ENCODE measurements at places on chromosomes 11 and 22.

DNA sequence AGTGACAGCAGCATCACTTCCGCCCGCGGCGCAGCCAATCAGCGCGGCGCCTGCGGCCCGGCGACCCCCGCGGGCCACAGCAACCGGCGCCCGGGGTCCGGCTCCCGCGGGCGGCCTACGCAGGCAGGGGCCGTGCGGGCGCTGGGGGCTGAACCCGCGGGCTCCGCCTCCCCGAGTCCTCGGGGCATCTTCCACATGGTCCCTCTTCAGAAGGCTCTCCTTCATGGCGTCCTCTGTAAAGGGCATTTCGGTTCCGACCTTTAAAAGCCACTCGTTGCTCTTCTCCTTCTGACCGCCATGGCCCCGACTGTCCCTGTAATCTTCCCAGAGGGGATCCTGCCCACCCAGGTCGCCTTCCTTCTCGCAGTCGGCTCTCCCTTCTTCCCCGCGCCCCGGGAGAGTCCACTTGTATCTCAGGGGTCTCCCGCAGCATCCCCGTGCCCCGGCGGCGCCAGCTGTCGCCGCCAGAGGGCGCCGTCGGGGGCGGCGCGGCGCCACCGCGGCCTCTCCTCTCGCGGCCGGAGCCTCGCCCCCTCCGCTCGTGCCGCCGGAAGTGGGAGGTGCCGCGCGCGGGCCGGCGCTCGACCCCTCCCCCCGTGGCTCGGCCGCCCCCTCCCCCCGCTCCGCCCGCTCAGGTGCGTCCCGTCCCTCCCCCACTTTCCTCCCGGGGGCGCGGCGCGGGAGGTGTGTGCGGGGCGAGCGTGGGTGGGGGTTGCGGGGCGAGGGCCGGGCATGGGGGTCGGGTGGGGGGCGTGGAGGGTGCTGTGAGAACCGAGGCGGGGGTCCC lies at the start of gene RNF214:
Gene RNF214 (plus strand): TSS at position 580 of the 787 bp plus-strand sequence. CDS start 1,602 bp downstream, outside the sequence.
- DNase-seq: peak; percentile 76
- peak within 1 kb of the TSS; percentile 91 for H3K4me3 ChIP-seq
- H3K27ac ChIP-seq: peak within 1 kb of the TSS; percentile 92
- no peaks in the 10 kb centered on the region for H3K27me3 ChIP-seq

- no peak overlapping the region for H3K27ac ChIP-seq
- H3K36me3 ChIP-seq: no peaks in the 10 kb centered on the region
- no peak overlapping the region for H3K4me3 ChIP-seq
Measured at GRCh38 chr11:28461338-28461737, 353.1 kb downstream of the METTL15 start.

DNA sequence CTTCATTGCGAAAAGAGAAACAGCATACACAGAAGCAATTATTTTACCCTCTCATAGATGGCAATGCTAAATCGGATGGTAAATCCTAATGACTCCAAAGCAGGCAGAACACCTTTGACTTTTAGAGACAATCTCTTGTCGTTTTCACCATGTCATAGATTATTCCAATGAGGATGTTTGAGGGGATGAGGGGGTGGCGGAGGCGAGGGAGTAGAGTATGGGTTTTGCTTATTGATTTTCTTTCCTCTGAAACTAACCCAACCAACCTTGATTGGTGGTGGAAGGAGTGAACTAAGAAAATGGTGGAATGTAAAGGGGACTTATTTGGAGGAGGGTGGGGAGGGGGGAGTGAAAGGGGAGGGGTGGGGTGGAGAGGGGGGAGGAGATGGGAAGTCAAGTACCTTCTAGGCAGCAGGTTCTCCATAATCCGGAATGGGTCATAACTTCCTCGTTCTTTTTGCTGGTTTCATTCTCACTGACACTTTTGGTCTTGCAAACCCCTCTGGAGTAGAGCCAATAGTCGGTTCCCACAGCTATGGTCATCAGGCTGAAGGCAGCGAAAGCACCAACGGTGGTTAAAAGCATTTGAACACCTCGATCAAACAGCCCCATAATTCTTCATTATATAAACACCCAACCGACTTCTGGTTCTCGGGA lies 1.5 kb downstream of the CACNG2 start:
- no peak overlapping the region for H3K27ac ChIP-seq
- H3K36me3 ChIP-seq: no peaks in the 10 kb centered on the region
- no peaks in the 10 kb centered on the region for H3K4me1 ChIP-seq
- no peak overlapping the region for H3K4me3 ChIP-seq

DNA sequence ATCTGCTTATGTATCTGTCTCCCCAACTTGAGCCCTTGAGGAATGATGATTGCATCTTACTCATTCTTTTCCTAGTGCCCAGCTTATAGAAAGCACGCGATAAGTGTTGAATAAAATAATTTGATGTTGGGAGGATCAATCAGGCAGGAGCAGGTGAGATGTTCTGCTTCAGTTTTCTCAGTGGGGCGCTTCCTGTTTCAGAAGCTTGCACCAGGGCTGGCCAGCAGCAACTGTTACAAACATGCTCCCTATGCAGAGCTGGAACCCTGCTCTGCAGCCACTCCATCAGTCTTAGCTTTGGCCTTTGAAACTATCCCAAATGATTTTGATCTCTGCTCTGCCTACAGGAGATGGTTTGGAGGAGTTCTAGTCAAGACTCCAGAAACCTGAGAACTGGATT lies 3.9 kb downstream of the ENDOD1 start:
- DNase-seq: no peak
- H3K4me1 ChIP-seq: peaks cover 30% of the 10 kb centered on the region
- no peaks in the 10 kb centered on the region for H3K36me3 ChIP-seq
- no peak overlapping the region for H3K4me3 ChIP-seq
- no peak overlapping the region for H3K27ac ChIP-seq
- H3K27me3 ChIP-seq: no peaks in the 10 kb centered on the region

DNA sequence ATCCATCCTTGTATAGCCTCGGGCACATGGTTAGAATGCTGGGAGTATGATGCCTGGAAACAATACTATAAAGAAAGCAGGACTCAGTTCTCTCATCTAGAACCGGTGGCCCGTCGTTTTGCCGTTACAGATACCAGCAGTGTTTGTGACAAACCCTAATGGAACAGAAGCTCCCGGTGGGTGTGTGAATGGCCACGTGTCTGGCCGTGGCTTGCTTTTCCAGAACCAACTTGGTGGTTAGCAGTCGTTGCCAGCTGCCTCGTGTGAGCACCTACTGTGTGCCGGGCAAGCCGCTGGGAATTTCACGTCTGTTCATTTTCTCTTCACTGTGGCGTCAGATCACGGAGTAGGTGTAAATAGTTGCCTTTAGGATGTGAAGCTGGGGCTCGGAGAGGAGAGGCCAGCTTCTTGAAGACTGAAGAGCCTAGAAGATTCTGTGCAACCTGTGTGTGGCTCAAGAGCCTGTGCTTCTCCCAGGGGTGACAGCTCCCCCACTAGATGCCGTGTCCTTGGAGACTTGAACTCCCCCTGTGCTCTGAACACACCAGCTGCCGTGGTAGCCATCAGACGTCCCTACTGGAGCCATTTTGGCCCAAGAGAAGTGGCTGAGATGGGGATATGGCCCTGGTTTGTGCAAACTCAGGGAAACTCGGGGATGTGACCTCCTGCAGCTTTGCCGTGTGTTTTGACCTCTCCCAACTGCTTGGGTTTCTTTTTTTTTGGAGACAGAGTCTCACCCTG lies 57.5 kb upstream of the PPARA start:
- no peaks in the 10 kb centered on the region for H3K27me3 ChIP-seq
- H3K4me1 ChIP-seq: no peaks in the 10 kb centered on the region
- DNase-seq: no peak
- no peak overlapping the region for H3K4me3 ChIP-seq

DNA sequence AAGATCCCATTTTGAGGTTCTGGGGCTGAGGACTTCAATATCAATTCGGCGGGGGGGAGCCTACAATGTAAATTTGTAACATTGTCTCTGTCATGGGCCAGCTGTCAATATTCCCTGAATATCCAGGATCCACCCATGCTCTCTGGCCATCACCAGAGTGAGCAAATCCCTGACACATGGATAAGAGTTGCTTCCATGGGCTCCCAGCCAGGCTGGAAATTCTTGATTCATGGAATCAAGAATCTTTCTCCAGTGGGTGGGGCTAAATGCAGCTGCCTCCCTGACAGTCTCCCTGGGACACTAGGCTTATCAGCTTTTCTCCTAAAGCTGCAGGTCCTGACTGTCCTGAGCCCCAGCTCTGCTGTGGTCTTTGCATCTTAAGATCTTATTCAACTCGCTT lies 86.9 kb upstream of the IGLL5 start:
- H3K36me3 ChIP-seq: no peaks in the 10 kb centered on the region
- H3K27me3 ChIP-seq: no peaks in the 10 kb centered on the region
- no peak overlapping the region for H3K4me3 ChIP-seq
- no peak overlapping the region for H3K27ac ChIP-seq
- peaks cover 6% of the 10 kb centered on the region for H3K4me1 ChIP-seq
- DNase-seq: no peak

- DNase-seq: no peak
- H3K27me3 ChIP-seq: no peaks in the 10 kb centered on the region
- no peak overlapping the region for H3K4me3 ChIP-seq
- no peaks in the 10 kb centered on the region for H3K4me1 ChIP-seq
- H3K27ac ChIP-seq: no peak overlapping the region
Measured at GRCh38 chr11:33982661-33983060, 68.9 kb upstream of the CAPRIN1 start.
